RCC 7860 (cell line): ENCODE measurements at places on chromosomes 7 and 10.

GRCh38 chr10:120508393-120508792 lies 51.4 kb downstream of the PLPP4 start:
- peak; percentile 88 for DNase-seq

DNA sequence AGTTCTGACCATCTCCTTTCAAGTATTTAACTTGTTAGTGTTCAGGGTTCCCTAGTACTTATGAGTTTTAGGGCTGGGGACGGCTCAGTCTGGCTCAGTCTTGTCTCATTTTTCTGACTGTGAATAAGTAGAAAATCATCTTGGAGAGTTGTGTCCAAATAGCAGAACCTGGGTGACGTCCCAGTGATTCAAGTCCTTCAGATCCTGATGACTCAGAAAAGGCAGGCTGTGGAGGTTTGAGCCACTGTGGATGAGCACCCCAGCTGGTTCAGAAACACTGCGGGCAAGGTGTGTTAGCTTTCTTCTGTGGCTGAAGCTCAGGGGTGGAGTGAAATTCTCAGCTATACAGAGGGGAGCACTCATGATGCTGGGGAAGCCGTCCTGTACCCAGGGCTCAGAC lies 154.4 kb upstream of the NPY start:
- DNase-seq = peak; percentile 20

DNA sequence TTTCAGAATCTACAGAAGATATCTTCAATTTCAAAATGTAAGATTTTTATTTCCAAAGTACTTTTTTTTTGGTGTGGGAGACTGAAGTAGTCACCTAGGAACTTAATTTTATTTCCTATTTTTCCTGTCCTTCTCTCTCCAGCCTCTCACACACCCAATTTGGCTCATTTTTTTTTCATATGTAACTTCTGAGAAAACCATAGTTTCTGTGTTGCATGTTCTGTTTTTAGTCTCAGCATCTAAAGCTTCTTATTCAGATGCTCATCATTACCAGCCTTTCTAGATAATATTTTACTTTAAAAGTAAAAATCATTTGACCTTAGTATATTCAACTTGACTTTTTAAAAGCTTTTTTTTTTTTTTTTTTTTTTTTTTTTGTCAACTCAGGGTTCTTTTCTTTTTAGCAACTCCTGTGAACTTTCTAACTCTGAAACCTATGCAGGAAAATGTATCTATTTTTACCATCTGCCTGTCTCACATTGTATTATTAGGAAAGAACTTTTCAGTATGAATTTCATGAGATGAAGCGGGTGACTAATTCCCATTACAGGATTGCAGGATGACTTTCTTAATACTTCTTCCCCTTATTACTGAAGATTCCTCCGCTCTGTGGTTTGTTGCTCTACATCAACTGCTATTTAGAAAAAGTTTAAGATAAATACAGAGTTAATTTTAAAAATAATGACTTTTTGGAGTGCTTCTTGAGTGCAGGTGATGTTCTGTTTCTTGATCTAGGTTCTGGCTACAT lies 73.6 kb upstream of the LSM8 start:
- DNase-seq = no peak

DNA sequence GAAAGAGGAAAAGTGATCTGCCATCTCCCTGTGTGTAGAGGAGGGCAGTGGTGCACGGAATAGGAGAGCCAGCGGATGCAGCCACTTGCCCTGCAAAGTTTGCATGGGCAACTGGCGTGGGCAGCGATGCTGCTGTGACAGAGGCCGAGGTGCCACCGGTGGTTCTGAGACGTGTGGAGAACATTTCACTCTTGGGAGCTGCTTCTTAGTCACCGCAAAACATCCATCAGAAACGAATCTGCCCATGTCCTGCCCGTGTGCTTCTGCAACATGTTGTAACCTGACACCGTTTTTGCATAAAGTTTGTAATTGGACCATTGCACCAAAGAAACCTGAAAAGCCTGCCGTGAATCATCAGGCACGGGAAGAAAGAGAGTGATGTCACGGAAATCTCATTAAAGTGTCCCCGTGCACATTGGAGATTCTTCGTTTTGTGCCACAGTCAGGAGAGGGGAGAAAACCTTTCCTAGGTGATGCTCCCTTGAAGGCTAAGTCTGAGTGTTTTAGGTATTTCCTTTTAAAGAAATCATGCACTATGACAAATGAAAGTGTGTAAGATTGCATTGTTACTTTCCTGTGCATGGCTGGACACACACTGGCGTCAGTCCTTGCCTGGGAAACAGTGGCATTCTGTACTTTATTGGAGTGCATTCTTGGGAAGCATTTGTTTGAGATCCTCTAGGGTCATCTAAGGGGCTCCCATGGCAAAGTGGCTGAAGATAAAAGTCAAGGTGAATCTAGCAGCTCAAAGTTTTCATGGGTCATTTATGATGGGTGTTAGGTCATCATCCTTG lies 302.6 kb downstream of the KLF6 start:
- DNase-seq = peak; percentile 96

GRCh38 chr7:139043823-139044812 lies 8.3 kb upstream of the ZC3HAV1L start:
- DNase-seq = no peak

DNA sequence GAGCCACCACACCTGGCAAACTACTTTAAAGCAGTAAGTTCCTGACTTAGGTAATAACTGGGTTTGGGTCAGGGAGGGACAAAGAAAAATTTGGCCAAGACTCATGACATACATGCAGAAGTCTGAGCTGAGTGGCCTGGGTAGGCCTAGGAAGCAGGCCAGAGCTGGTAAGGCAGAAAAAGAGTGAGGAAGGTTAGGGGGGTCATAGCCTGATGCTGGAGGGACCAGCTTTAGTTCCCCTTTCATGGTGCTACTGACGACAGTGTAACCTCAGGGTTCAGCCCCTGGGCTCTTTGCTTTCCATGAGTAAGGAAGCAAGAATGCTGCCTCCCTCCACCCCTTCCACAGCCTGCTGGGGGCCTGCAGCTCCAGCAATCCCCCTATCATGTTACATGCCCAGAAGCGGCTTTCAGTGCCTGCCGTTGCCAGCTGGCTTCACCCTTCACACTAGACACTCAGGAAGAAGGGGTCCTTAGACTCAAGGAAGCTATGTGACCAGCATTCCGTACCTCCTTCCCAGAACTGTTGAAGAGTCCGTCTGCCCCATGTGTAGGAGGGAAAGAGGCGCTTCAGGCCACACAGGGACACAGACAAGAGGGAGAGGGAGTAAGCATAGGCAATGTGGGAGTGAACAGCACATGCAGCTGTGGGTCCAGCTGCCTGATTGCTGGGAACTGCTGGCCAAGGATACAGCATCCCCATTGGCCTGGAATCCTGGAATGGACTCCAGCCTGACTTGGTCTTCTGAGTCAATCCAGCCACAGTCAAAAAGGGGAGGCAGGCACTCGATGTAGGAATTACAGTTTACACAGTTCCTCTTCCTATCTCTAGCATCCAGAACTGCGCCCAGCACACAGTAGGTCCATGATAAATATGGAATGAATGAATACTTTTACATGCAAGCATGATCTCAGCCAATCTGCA lies 4.1 kb upstream of the PLAU start:
- peak; percentile 97 for DNase-seq

DNA sequence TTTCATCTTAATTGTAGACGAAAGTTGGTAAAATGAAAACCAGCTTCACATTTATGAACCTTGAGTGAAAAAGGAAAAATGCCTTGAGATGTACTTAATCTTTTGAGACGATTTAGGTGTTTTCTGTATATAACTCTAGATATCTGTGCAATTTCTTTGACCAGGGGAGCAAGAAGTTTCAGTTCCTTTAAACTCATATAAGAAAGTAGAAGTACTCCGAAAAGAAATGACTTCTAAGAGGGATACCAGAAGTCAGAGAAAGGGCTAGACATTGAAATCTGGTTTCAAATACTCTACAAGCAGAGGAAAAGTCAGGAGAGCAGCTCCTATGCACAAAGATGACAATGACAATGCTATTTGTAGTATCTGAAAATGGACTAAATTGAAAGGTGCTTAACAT lies 303.7 kb downstream of the BAMBI start:
- no peak for DNase-seq

DNA sequence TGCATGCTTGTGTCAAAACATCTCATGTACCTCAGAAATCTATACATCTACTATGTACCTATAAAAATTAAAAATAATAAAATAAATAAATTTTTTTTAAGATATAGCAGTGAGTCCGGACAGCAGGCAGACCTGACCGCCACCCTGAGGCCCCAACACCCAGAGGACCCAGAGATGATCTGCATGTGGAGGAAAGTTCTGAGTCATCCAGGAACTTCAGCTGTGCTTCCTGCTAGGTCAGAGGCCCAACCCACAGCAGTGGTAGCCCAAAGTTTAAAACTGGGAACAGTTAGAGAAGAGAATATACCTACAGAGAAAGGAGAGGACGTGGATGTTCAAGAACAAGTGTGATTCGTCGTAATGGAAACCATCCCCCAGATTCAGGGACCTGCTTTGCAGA lies 683.7 kb upstream of the NRP1 start:
- no peak for DNase-seq

DNA sequence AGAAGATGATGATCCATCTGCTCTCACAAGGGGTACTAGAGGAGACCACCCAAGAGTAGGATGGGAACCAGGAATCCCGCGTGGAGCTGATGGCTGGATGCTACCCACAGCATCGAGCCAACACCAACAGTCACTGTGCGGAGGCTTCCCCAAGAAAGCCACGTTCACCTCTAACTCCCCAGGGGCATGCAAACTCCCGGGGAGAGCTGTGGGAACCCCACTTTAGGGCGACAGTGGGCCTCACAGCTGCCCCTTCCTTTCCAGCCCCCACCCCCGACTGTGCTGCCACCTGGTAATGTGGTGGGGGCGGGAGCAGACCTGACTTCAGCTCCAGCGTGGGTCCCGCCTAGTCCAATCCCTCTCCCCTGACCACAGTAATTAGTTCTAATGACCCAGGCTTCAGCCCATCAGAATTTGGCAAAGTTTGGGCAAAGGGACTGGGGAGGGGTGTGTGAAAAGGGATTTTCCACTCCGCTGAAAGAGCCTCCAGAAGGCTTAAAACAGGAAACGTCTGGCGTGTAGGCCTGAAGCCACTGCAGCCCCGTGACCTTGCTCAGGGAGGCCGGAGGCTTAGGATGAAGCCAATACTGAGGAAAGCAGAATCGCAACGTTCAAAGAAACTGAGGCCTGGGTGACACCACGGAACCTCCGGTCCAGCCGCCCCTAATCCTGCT lies 20.3 kb downstream of the ASB13 start:
- DNase-seq = no peak

- DNase-seq = no peak
Observed at GRCh38 chr7:755413-755805, 28.3 kb upstream of the PRKAR1B start.

GRCh38 chr10:101071267-101071884 lies 9.6 kb downstream of the KAZALD1 start:
- DNase-seq = no peak

- DNase-seq = no peak
Observed at GRCh38 chr7:73703757-73704639, 15.5 kb downstream of the STX1A start.

DNA sequence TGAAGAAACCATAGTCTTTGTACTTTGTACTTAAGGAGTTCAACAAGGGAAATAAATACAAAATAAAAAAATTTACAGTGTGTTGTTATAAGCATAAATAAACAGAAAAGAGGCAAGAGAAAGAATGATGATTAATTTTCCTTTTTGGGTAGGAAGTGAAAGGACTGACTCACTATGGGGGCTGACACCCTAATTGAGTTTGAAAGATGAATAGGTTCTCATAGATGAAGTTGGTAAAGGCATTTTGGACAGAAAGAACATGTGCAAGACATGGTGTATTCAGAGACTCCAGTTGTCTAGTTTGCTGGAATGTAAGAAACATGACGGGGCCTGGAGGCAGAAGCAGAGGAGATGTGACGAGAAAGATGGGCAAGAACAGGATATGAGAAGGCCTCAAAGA lies 83.7 kb downstream of the VPS50 start:
- DNase-seq = no peak

- DNase-seq = no peak
Observed at GRCh38 chr10:109913306-109913892, 9.9 kb downstream of the XPNPEP1 start.

DNA sequence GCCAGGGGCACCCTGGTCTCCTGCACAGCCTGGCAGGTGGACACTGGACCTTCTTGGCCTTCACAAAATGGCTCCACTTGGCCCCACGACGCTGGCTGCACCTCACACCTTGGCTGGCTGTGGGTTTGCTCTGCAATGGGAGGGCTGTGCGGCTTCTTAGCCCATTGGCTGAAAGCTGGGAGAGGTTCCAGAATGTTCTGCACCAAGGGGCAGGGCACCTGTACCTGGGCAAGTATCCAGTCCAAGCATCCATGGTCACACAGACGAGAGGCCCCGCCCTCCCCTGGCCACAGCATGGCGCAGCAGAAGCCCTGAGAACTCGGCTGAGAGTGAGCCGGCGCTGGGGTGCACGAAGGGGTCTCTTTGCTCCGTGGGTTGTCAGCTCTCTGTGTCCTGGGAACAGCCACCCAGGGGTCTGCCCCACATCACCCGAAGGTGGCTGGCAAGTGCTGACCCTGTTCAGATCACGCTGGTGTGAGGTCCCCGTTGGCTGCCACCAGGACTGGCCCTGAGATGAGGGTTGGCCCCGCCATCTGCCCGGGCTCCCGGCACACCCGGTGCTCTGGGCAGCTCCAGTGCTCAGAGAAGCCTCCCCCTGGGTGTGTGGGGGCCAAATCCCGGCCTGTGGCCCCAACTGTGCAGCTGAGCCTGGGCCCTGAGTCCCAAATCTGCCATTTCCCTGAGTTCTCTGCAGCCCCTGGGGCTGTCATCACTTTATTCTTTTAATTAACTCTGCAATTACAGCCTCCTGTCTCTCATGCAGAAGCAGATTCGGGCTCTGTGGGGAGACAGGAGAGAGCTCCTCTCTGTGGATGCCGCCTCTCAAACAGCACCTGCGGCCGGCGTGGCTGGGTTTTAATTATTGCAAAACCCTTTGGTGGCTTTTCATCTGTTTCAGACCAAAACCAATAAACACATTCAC lies 19.4 kb upstream of the ADGRA1 start:
- no peak for DNase-seq

- no peak for DNase-seq
Observed at GRCh38 chr7:65254061-65254460, 119.6 kb upstream of the ZNF92 start.

DNA sequence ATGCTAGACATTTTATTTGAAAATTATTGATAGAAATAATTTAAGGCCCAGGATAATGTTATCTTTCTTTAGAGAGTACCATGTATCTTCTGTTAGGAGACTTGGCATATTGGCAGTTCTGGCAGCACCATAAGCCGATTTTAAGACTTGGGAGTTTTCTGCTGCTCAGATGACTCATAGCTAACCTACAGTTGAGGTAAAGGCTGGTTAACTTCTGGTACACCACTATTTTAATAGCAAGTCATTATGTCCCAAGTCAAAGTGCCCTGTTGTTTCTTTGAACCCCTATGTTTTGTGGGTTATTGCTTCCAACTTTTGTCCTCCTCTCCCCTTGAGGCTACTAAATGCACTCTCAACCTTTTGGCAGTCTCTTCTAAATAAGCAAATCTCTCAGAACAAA lies 25.2 kb downstream of the ATRNL1 start:
- no peak for DNase-seq

- DNase-seq = no peak
Observed at GRCh38 chr10:43404704-43405084, 4.3 kb downstream of the HNRNPF start.

DNA sequence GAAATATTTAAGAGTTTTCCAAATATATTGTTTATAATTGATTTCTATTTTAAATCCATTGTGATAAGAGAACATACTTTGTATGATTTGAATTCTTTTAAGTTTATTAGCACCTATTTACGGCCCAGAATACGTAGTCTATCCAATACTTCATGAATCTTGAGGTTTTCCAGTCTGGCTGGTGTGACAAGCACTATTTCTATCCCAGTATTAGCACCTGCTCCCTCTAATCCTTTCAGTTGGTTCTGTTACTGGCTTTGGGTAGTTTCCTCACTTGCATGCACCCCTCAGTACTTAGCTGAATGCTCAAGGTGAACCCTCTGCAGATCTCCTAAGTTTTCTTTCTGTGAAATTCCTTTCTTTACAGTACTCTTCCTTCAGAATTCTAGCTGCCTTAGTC lies 166.8 kb downstream of the C1GALT1 start:
- no peak for DNase-seq
